ENCODE measurements at places on chromosomes 1 and 21.
A peak's percentile ranks its signal among the peaks of the same experiment; 100 is the strongest.

GRCh38 chr21:44927587-44928461 lies 7.1 kb upstream of the ITGB2 start:
- DNase-seq = no peak

GRCh38 chr21:15445327-15445726 lies 284.5 kb upstream of the USP25 start:
- no peak for DNase-seq

- no peak for DNase-seq
Measured at GRCh38 chr1:165153182-165153581, 203.3 kb downstream of the LMX1A start.

- no peak for DNase-seq
Measured at GRCh38 chr1:71693581-71693980, 588.8 kb downstream of the NEGR1 start.

GRCh38 chr1:68173283-68173935 lies 58.9 kb downstream of the WLS start:
- DNase-seq = peak; percentile 59

DNA sequence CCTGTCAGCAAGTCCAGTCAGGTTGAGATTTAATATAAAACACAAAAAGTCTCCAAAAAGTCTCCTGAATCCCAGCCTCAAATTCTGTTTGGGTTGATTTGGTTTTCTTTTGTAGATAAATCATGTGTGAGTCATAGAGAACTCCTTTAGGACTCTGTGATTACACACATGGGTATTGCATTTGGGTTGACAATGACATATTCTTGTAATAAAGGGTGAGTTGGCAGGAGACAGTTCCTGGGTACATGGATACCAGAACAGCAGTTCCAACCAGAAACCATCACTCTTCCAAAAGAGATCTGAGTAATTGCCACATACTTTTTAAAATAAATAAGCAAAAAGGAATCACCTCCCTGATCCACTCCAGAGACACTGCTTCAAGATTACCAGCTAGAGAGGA lies 8.9 kb downstream of the CR2 start:
- DNase-seq = no peak

- DNase-seq = no peak
Measured at GRCh38 chr1:170175041-170175440, 29.3 kb downstream of the NTMT2 start.

GRCh38 chr1:48190881-48191280 lies 31.6 kb upstream of the SLC5A9 start:
- no peak for DNase-seq

GRCh38 chr1:119254067-119254720 lies 113.7 kb upstream of the WARS2 start:
- no peak for DNase-seq

DNA sequence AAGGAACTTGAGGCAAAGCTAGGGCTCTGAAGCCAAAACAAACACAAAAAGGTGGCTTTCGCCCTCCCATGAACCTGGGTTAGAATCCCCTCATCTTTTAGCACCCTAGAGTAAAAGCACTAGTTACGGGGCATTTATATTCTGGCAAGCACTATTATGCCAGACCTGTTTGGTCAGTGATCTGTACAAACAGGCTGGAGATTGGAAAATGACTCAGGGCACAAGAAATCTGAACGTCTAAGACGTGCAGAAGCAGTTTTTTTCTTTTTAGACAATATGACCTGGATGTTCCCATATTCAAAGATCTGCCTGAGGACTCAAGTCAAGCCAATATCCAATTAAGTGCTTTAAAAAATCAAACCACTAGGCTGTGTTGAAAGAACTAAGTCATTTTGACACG lies 3.0 kb downstream of the ZNF436 start:
- DNase-seq = no peak

DNA sequence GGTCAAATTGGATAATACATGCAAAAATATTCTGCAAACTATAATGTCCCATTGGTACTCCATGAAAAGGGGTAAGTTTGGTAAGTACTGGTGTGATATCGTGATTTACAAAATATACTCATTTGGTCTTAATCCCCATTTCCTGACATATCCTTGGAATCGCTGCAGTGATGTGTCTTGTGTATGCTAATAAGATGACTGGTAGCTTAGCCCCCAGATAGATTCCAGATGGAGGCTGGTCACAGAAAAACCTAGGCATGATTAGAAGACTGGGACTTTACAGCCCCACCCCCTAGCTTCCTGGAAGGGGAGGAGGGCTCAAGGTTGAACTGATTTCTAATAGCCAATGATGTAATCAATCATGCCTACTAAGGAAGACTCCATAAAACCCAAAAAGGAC lies 3.0 kb downstream of the VAMP4 start:
- no peak for DNase-seq

DNA sequence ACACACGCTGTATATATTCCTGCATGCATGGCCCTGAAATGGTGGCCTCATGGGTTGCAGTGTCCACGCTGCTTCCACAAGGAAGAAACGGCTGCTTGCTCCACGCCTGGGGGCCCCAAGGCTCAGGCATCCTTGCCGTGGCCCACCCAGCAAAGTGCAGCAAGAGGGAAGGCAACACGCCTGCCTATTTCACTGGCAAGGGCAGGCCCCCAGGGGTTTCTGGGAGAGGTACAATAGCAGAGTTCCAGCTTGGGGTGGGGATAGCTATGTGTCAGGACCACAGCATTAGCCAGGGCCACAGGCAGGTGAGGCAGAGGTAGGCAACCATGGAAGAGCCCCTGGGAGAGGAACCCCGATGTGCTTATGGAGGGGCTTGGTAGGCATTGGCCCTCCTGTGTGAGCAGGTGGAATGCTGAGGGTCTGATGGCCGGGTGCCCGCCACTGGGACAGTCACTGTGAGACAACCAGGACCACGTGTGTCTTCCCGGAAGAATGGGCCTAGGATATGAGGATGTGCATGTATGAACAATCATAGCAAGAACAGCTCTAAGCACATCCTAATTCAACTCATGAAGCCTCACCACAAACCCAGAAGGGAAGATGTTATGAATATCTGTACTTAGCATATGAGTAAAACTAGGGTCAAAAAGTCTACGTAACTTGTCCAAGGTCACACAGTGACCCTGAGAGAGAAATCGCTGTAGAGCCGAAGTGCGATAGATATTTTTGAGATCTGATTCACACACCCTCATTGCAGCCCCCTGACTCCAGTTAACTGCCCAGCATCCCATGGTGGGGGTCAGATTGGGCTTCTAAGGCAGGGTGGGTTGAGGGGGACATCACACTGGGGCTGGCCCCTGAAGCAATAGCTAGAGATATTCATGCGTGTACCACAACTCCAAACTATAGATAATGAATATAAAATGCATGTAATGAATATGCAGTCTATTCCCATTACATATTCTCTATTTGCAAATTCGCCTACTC lies 11.8 kb downstream of the TFF2 start:
- DNase-seq = no peak

- no peak for DNase-seq
Measured at GRCh38 chr1:115656461-115657077, 14.8 kb downstream of the VANGL1 start.

GRCh38 chr21:42644223-42645208 lies 8.9 kb upstream of the PDE9A start:
- no peak for DNase-seq

DNA sequence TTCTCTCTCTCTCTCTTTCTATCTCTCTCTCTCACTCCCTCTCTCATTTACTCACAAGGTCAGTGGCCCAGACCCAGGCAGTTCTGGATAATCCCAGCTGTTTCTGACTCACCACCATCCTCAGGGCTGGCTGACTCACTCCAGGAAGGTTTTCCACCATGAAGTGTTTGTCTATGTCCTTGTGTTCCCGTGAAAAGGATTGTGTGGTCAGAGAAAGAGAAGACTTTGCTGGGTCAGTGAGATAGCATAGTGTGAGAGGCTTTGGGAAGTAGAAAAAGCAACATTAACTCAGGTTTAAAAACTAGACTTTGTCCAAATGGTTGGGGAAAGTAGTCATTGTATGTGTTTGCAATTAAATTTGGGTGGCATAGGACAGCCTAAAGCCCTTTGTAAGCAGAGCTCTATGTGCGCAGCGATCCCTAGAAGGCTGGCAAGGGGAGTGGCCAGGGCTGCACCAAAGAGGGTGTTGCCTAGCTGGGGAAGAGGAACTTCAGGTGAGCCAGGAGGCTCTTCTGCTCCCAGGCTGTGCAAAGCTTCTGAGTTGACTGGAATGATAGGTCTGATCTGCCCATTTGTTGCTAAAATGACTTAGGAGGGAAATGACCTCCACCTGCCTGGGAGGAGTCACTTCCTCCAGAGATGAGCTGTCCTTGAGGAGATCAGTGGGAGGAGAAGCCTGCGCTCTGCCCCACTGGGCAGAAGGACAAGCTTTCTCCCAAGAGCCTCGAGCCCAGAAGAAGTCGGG lies 4.9 kb upstream of the CAPN2 start:
- DNase-seq = no peak

DNA sequence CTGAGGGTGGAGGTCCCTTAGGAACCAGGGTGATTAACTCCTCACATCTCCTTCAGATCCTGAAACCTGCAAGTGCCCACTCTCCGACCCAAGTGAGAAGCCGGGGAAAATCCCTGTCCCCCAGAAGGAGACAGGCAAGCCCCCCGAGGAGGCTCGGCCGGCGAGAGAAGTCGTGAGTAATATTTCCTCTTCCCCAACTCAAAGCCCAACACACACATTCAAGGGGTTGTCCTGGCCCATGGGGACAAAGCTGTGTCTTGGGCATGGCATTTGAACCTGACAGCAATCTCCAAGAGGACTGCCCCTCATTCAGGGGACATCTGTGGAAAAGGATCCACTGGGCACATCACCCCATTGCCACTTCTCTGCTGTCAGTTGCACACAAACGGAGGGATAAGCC lies 23.6 kb downstream of the VASH2 start:
- DNase-seq = no peak

DNA sequence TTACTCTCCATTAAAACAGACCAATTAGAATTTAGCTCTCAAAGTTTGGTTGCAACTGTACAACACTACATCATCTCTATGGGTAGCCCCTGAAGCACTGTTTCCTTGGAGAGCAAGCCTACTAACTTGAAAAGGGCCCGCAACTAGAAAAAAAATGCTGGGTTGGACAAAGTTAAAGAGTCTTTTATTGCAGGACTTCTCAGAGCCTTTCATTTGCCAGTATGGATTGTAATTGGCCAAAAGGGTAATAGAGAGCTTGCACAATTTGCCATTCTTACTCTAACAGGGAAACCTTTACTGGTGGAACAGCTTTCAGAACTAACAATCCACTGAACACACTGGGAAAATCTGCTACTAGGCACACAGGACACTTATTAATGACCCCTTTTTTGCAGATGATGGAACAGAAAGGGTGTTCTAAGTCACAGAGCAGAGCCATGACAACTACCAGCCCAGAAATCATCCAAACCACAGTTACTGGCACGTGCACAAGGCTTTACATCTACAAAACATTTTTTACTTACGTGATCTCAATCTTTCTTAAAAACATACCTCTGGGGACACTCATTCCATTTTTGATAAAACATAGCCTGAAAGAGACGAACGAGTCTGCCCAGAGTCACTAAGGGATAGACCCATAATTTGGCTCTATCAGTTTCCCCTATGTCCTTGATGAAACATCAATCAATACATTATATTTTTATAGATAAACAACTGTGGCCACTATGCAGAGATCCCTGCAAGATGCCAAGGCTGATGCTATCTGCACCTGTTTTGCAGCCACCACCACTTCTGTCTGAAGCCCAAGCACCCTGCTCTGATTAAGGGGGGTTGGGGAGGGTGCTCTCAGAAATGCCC lies 176.3 kb upstream of the EDN2 start:
- no peak for DNase-seq

DNA sequence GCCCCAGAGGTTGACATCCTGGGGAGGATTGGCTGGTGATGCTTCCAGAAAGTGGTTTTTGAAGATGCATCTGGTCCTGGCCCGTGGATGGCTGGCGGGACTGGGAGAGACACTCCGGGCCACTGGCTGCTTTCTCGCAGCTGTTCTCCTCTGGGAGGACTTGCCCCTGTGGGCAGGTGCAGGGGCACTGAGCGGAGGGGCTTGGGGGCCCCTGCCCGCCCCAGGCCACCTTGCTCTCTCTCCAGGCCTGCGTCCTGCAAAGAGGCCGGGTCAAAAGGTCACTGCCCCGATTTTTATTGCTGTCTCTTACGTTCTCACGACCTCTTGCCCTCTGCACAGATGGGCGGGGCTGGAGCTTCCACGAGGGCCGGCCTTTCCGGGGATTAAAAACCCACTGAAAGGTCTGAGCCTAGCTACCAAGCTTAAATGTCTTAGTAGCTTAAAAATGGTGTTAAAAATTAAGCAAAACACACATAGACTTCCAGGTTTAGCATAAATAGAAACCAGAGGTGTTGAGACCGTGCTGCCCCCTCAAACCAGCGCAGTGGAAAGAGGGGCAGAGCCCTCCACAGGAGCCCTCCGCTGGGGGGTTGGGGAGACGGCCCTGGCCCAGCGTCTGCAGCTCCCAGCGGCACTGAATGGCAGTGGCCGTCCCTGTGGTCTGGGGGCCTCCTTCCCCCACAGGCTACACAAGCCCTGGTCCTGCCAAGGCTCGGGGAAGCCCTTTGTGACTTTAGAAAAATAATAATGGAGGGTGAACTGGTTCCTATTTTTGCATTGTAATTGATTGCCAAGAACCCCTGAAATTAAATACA lies 43.9 kb downstream of the SKI start:
- no peak for DNase-seq

GRCh38 chr21:41466024-41466820 lies 40.2 kb downstream of the MX1 start:
- no peak for DNase-seq

DNA sequence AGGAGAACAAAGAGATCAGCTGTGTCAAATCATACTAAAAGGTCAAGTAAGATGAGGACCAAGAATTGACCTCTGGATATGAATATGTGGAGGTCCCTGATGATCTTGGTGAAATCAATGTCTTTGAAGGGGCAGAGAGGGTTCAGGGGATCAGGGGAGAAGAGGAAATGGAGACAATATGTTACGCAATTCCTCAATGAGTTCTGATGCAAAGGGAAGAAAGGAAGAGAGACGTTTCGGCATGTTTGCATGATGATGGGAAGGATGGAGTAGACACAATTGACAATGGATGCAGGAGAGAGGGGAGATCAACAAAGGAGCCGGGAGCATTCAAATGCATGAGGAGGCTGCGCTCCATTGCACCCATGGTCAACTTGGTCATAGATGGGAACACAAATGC lies 36.0 kb upstream of the GUCA2B start:
- DNase-seq = no peak

DNA sequence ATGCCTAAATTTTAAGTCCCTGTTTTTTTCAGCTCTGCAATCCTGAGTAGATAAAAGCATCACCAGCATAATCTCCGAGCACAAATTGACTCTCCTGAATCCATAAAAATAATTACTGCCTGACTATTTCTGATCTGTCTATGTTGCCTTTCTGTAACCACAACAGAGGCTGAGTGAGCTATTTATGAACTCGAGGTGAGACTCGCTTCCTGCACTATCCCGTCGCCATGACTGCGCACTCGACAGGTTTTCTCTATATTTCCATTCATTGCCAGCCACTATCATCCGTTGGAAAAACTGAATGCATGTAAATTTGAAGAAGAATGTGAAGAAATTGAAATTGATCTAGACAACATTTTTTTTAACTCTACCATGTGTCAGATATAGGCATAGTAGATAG lies 897.2 kb downstream of the ADGRL2 start:
- no peak for DNase-seq

GRCh38 chr1:111466480-111466879 lies 7.3 kb upstream of the C1orf162 start:
- DNase-seq = no peak

- no peak for DNase-seq
Measured at GRCh38 chr1:50264590-50264989, 155.9 kb downstream of the ELAVL4 start.
